Myocyte (in vitro differentiated cells): ENCODE measurements at places on chromosomes 1 and 21. TPM values are rescaled to one million over a fixed set of nuclear protein-coding genes. Genes with fewer than 3 reads are reported as not detected.

DNA sequence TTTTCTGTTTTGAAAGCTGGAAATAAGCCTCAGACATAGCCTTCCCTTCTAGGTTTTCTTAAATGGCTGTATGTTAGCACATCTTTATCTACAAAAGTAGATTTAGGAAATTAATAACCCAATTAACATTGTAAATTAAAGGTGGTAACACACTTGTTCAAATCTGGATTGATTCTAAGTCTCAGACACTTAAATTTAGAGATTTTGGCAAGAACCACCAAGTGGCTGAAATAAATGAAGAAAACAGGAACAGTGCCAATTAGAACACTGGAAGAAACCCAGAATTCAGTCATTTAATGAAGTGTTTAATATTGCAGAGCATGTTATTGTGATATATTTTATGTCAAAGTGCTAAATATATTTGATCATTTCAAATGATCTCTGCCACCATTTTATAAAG, 628.2 kb downstream of the USP25 start:
- no peak for DNase-seq

HTR6 gene
- 0.10 TPM in 1 of 2 replicates, not detected in the other for total RNA-seq

DNA sequence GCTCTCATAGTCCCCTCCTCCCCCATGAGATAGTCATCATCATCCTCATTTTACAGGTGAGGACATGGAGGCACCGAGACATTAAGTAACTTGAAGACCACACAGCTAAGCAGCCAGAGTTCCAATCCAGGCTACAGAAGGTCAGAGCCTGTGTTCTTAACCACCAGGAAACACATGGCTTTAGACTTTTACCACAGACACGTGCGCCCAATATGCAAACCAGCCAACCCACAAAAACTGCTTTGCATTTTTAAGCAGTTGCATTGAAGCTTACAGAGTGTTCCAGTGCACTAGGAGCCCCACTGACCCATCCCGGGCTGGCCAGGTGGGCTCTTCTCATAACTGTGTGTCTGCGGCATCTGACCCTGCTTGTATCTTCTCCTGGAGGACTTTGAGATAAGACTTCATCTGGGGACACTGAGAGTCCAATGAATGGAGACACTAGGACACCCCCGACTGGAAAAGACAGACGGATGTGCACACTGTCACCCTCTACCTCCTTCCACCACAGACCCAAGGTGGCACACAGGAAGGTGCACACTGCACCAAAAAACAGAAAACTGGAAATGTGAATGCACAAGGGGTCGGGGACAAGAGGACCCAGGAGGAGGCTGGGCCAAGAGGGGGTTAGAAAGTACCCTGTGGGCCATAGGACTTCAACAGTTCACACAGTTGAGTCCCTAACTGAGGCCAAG, 56.4 kb downstream of the ETS2 start:
- DNase-seq = peak; percentile 33

DNA sequence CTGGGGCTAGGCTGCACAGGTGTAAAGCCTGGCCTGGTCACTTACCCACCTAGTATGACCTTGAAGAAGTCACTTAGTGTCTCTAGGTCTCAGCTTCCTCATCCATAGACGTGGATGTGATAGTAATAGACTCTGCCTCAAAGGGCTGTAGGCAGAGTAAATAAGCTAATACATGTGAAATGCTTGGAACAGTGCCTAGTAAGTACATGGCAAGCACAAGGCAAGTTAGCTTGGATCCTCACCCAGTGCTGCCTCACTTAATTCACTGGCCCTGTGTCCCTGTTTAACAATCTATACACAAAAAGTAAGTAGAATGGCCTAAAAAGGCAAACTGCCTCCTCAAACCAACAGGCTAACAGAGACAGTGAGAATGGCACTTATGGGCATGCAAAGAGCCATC, 167.8 kb downstream of the PIGK start:
- DNase-seq = no peak

GRCh38 chr1:81351864-81352263, 448.9 kb upstream of the ADGRL2 start:
- DNase-seq = no peak

DNA sequence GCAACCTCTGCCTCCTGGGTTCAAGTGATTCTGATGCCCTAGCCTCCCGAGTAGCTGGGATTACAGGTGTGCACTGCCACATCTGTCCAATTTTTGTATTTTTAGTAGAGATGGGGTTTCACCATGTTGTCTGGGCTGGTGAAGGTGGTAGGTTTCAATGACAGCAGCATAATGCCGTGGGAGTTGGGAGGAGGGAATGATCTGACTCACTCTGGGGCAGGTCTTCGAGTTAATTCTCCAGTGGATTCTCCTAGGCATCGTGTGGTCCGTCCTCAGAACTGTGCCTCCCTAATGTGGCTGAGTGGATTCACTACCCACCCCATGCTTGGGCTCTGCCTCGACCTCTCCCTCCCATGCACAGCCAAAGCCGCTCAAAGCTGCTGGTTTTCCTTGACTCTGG, 1.7 kb upstream of the GPR37L1 start:
- no peak for DNase-seq

DNA sequence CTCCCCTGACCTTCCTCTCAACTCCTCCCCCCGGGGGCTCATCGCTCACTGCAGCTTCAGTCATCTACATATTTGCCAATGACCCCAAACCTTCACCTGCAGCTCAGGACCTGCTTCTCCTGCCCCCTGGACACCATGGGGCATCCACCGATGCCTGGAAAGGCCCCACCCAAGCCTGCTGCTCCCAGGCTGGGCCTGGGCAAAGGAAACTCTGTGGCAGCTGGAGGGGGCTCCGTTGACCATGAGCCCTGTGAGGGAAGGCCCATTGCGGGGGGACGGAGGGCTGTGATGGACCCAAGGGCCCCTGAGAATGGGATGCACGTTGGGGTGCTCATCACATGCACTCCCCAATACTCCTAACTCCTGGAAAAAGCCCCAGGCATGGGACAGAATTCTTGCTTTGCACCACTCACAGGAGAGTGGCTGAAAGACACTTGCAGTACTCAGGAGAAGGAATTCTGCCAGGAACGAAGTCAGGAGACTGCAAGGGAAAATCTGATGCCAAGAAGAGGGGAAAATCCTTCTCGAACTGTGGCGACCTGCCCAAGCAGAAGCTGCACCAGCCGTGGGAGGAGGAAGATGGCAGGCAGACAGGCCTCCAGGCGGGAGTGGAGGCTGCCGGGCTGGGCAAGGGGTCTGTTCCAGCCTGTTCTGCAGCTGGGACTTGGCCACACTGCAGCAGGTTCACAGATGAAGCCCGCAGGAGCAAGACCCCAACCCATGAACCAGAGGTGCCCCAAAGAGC, 18.4 kb downstream of the MATN1 start:
- no peak for DNase-seq

FAAH gene
- 0.26 TPM in 1 of 2 replicates, not detected in the other for total RNA-seq

DNA sequence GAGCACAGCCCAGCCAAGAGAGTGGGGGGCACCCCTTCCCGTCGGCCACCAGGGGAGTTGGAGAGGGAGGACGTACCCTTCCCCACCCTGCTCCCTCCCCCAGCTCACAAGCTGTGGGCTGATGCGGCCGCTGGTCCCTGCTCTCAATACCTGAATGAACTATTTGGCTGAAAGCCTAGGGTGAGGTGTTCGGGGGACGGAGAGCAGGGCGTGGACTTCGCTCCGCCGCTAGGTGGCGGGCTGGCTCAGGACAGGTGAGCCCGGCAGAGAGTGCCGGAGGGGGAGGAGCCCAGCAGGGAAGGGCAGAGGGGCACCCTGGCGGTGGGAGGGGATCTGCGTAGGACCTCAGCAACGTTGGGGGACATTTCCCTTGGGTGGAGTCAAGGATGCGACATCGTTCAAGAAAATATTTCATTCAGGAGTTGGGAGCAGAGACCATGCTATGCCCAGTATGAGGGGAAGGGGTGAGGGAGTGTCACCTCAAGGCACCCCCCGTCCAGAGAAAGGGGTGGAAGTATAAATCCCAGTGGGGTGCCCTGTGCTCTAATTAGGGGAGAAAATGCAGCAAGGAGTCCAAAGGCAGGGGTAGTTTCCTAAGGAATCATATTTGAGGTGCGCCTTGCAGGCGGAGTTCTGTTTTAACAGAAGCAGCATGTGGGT, 12.0 kb upstream of the RHBG start:
- DNase-seq = peak; percentile 9

GRCh38 chr1:232925421-232926220, 24.8 kb upstream of the NTPCR start:
- no peak for DNase-seq

DNA sequence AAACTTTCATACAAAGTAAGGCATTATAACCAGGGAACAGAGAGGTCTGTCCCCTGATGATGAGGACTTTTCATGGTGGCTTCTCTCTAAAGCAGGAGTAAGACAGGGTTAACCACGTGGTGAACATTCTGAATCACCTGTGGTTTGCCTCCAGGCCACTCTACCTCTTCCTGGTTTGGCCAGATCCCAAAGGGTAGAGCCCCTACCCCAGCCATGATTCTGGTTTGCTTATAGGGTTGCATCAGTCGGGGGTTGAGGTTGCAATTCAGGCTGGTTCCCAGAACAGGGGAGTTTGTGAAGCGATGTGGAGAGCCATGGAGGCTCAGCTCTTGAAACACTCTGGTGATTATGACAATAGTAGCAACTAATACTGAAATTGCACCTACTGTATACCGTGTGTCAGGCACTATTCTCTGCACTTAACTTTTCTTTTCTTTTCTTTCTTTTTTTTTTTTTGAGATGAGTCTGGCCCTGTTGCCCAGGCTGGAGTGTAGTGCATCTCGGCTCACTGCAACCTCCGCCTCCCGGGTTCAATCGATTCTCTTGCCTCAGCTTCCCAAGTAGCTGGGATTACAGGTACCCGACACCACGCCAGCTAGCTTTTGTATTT, 8.3 kb downstream of the CNR2 start:
- no peak for DNase-seq
